ENCODE measurements at places on chromosomes 3 and 15.

DNA sequence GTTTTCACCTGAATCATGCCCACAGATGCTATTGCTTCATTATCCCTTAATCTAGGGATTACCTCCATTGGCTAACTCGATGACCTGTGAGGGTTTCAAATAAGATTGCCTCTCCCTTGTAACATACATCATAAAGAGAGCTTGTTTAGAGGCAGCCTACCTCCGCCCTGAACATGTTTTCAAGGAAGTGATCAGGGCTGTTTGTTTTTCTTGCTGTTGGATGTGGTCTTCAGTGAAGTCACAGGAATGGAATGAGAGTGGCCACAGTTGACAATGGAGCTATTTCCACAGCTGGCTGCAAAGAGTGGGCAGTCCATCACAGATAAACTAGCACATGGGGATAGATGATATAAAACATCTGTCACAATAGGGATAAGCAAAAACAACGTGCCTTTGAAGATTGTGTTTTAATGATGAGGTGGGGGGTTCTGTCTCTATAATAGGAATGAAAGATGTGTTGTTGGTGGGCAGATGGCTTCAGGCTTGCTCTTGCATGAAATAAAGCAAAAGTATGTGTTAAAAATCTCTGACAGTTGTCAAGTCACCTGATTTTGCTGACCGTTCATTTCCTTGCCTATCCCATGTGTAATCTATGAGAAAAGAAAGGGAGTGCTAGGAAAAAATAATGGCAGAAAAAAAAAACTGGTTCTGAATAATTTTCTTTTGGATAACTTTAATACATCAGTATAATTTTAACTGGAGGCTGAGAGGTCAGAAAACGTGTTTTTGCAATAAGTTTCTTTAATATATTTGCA lies 642.3 kb downstream of the RBMS3 start:
- DNase-seq: no peak

DNA sequence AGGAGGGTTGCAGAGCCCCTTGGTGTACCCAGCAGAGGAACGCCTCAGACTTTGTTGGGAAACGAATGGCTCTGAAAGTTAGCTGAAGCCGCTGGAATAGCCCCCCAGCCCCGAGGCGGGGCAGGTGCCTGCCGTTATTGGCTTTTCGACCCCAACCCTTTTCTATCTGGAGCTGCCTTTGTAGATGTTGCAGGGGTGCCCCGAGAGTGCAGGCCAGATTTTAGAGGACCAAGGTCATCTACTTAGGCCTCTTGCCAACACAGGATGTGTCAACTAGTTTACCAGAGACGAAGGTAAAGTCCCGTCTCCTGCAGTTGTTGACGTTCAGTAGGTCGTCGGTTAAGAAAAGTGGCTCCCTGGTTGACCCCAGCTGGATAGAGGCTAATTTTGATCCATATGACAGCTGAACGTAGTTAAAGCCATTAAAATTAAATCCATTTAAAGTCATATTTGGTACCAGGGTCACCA lies 579 bp upstream of the UBE3A start:
- peak; percentile 33 for DNase-seq

- no peak for DNase-seq
Observed at GRCh38 chr15:65194826-65195547, 9.8 kb upstream of the CLPX start.

- DNase-seq: no peak
Observed at GRCh38 chr15:76440441-76440840, 103.9 kb downstream of the ISL2 start.

- DNase-seq: no peak
Observed at GRCh38 chr3:30989276-30990030, 95.0 kb upstream of the GADL1 start.

DNA sequence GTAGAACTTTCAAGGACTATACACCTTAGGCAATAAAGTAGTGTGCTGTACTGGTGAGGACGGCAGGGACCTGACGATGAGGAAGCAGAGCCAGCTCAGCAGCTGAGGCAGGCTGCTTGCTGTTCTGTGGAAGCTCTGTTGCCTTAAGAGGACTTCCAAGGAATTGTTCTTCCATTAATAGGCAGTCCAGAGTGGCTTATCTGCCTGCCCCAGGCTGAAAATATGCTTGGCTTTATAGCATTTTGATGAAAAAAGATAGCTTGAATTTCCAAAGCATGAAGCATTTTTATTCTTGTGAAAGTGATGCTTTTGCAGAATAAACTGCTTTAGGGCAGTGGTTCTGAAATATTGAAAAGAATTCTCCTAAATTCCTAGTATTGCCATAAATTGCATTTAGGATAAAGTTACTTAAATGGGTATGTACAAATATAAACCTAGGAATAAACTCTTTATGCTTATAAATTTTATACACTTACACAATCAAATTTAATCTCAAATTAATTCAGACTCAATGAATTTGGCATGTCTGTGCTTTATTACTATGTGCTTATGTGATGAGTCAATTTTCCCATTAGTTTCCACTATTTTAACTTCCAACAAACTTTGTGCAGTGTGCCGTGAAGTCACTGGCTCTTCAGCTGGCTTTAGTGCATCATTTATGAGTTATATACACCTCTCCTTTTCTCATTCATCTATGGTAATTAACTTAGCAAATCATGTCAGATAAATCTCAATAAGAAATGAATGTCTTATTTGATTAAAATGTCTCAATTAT lies 231.0 kb upstream of the RASGRP1 start:
- no peak for DNase-seq

GRCh38 chr3:103803787-103804186 lies 1369.0 kb downstream of the ZPLD1 start:
- DNase-seq: no peak

GRCh38 chr3:122397201-122397600 lies 13.2 kb downstream of the FAM162A start:
- DNase-seq: no peak

DNA sequence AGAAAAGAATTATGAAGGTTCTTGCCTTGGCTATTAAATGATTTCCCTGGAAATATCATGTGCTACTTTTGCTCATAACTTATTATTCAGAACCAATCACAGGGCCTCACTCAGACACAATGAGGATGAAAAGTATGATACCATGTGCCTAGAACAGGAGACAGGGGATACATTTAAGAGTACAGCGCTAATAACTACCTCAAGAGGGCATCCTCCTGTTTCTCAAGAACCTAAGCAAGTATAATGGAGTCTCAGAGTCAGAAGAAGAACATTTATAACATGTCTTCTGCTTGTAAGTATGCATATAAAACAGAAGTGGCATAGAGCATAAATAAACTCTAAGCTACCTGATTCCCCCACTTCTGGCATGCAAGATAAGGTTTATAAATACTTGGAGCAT lies 125.4 kb upstream of the MME start:
- DNase-seq: no peak

GRCh38 chr3:174540116-174540908 lies 318.8 kb upstream of the NAALADL2 start:
- no peak for DNase-seq

DNA sequence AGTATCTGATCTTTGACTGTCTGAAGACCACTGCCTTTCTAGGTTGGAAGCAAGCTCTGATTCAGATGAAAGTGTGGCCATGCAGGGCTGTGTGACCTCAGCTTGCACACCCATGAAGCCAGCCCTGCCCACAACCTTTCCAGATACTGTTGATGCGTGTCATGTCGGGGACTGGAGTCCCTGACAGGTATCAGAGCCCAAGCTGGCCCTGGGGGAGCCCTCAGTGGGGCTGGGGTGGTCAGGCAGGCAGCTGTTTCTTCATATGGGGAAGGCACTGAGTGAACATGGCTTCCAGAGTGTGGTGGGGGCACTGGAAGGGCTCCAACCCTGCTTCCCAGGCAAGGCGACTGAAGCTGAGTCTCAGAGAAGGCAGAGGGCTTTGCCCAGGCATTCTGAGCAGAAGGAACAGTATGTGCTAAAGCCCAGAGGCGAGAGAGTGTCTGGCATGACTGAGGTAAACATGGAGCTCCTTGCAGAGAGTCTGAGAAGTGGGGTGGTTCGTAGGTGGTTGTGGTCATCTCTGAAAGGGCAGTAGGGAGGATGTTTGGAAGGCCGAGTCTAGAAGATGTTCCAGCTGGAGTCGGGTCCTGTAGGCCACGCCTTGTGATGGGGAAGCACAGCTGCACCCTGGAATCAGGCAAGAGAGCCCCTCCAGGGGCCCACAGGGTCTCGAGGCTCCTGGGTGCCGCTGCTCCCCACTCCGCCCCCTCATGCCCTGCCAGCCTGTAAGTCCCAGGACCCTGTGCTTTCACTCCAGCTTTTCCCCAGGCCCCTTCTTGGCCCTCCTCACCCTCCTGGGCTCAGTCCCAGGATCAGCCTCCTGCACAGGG lies 122.2 kb downstream of the EEFSEC start:
- no peak for DNase-seq

GRCh38 chr15:65222891-65223290 lies 11.6 kb upstream of the CILP start:
- DNase-seq: no peak

DNA sequence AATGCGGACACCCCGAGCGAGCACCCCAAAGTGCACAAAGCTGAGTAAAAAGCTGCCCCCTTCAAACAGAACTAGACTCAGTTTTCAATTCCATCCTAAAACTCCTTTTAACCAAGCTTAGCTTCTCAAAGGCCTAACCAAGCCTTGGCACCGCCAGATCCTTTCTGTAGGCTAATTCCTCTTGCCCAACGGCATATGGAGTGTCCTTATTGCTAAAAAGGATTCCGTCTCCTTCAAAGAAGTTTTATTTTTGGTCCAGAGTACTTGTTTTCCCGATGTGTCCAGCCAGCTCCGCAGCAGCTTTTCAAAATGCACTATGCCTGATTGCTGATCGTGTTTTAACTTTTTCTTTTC lies 5.3 kb downstream of the BHLHE40 start:
- no peak for DNase-seq

- no peak for DNase-seq
Observed at GRCh38 chr3:177657243-177657642, 460.0 kb upstream of the TBL1XR1 start.

DNA sequence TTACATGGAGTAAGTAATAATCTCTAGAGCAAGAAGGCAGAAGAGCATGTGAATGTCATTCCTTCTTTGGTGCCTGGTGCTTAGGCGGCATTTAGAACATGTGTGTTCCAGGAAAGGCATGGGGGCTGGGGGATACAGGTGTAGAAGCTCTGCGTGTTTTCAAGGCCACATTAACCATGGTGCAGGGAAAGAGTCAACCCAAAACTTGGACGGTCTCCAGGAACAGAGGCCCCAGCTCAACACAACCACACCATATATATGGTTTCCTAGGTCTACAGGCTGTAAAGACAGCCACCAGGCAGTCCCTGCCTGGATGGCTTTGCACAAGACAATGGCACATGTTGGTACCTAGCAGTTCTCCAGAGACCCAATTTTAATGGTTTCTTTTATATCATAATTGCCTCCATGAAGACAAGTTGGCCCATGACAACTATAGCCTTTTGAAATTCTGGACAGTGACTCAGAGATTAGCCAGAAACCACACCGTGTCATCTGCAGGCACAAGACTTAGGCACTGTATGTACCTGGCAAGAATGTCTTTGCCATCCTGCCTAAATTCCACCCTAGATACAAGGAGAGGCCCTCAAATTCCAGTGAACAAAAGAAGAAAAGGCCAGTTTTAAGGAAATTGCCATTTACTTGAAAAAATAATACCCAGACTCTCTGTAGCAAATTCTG lies 25.0 kb upstream of the DGKG start:
- no peak for DNase-seq

GRCh38 chr15:87961851-87962420 lies 294.6 kb downstream of the NTRK3 start:
- no peak for DNase-seq

DNA sequence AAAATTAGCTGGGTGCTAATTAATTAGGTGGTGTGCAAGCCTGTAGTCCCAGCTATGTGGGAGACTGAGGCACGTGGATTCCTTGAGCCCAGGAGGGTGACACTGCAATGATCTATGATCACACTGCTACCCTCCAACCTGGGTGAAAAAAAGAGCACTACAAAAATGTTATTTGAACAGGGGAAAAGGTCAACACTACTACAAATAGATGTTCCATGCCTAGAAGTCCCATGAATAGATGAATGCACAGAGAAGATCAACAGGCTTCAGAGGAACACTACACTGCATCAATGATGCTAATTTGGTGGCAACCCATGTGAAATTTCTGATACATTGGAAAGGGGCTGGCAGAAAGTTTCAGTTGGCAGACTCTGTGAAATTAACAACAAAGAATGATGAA lies 105.4 kb upstream of the FHIT start:
- no peak for DNase-seq

- DNase-seq: no peak
Observed at GRCh38 chr15:90930861-90931574, 1.3 kb downstream of the HDDC3 start.

- no peak for DNase-seq
Observed at GRCh38 chr15:38651328-38652038, 86.9 kb upstream of the RASGRP1 start.

DNA sequence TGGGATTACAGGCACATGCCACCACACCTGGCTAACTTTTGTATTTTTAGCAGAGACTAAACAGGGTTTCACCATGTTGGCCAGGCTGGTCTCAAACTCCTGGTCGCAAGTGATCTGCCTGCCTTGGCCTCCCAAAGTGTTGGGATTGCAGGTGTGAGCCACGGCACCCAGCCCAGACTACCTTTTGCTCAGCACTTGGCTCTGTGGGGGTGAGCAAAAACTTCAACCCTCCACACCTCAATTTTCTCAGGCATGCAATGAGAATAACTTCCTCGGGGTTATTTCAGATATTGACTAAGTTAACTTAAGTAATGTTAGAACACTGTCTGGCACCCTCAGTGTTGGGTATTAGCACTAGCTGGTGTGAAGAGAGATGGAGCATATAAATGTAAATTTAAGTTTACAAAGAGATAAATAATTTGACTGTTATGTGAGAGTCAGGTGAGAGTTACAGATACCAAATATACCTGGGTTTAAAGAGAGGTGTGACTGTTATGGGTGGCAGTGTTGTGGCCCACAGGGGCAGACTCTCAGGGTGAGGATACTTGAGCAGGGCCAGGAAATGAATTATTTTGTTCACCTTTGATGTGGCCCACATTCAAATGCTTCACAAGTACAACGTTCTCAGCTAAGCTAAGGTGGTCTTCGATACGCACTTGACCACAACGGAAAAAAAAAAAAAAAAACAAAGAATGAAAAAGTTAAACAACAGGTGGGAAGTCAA lies 29.0 kb downstream of the CPOX start:
- no peak for DNase-seq

DNA sequence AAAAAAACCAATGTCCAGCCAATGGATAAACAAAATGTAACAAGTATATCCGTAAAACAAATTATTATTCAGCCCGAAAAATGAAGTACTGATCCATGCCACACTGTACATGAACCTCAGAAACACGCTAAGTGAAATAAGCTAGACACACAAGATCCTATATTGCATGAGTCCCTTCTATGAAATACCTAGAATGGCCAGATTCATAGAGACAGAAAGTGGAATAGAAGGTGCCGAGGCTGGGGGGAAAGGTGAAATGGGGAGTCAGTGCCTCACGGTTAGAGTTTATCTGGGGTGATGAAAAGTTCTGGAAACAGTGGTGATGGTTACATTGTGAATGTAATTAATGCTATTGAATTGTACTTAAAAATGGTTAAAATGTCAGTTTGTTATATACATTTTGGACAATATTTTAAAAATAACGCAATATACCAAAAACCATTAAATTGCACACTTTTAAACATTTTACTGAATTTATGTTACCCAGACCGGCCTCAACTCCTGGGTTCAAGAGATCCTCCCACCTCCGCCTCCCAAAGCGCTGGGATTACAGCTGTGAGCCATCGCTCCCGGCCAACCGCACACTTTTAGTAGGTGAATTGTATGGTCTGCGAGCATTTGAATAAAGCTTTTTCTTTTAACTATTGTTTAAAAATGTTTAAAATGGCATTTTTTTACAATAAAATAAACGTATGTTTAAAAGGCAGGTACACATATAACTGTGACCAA lies 2.1 kb downstream of the RNF168 start:
- DNase-seq: no peak

All from right renal cortex interstitium (tissue), 3 donors.